ENCODE measurements at places on chromosomes 1 and 21.

- no peak for DNase-seq
Observed at GRCh38 chr1:162328512-162328911, 48.1 kb downstream of the SPATA46 start.

DNA sequence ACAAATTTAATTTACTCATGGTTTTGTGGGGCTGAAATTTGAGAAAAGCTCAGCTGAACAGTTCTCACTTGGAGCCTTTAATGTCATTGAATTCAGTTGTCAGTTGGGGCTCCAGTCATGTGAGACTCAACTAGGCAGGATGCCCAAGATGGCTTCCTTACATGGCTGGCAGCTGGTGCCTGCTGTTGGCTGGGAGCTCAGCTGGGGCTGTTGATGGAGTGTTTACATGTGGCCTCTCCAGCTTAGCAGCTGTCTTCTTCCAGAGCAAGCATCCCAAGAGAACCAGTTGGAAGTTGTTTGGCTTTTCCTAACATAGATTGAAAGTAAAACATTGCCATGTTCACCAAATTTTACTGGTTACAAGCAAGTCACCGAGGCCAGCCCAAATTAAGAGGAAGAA, 81.8 kb upstream of the KCNA3 start:
- no peak for DNase-seq

- no peak for DNase-seq
Observed at GRCh38 chr1:231037585-231038517, 2.2 kb downstream of the FAM89A start.

DNA sequence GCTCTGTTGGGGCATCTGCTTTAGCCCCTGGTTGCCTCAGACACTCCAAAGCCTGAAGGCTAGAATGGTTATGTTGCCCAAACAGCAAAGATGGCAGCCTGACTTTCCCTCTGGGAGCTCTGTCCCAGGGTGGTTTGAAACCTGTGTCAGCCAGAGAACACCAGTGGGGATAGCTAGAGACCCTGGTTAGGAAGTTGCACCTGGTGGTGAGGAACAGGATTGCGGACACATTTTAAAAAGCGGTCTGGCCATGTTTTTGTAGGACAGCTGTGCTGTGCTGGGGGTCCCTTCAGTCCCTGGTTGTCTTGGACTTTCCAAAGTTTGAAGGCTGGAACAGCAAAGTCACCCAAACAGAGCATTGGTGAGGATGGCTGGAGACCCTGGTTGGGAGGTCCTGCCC, 87.8 kb downstream of the DNM3 start:
- DNase-seq = no peak

- DNase-seq = no peak
Observed at GRCh38 chr1:30272277-30273020, 450.9 kb downstream of the MATN1 start.

DNA sequence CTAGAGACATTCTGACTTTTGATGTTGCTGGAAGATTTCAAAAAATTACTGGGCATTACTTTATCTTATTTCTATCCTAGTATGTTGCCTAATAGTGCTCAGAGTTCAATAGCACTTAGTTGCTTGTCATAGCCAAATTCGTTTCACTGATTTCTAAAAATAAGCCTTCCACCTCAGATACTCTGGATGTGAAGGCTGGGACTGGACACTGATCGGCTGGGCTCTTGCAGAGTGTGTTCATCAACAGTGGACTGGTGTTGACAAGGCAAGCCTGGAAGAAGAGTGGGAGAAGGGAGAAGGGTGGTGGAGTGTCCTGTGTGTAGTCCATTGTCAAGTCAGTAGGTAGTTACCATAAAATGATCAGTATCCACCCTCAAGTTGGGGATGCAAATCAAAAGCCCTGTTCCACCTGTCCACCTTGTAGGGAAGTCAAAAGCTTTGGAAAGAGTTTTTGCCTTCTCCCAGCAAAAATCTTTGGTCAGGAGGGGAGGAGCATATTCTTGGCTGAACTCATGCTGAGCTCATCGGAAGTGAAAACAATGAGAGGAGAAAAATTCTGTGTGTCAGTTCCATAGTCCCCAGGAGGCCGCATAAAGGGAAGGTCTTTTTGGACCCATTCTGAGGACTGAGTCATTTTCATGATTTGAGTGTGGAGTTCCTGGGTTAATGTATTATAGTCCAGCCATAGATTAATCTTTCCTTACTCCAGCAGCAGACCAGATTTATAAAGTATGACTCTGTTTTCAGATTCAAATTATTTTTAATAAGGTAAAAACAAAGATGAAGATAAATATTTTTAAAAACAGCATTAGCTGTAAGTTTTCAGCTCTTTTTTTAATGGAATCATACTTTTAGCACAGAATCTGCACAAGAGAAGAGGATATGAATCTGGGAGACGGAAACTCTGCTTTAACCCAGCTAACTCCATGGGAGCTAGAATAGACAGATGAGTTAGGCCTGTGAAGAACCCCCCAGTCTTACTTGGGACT, 99.5 kb upstream of the BMP8A start:
- no peak for DNase-seq

DNA sequence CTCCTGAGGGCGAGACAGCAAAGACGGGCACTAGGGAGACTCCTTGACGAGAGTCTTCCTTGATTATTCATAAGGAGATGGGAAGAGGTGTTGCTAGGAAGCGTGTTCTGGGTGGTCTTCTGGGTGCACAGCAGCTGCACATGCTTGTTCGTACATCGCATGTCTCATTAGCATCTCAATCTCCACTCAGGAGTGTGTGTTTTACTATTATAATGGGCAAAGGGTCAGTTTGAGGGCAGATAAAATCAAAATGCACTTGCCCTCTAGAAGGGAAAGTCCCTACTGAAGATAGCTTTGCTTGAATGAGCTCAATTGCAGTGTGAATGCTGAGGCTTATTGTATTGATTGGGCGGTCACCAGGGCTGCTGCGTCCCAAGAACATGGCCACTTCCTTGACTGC, 50.2 kb upstream of the SCCPDH start:
- DNase-seq = no peak

DNA sequence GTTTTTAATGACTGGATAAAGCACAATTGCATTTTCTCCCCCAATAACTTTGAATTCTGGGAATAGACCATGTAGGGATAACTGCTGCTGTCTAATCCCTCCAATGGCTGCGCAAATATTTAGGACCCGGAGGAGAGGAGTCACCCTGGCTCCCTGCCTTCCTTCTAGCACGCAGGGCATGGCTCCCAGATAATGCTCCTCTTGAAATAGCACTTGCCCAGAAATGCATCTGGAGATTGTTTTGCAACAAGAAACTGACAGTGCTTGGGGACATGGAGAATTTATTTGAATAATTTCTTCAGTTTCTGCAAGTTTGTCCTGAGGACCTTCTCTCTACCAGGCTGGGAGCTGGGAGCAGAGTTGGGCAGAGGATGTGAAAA, 83.5 kb downstream of the MAN1C1 start:
- DNase-seq = no peak

DNA sequence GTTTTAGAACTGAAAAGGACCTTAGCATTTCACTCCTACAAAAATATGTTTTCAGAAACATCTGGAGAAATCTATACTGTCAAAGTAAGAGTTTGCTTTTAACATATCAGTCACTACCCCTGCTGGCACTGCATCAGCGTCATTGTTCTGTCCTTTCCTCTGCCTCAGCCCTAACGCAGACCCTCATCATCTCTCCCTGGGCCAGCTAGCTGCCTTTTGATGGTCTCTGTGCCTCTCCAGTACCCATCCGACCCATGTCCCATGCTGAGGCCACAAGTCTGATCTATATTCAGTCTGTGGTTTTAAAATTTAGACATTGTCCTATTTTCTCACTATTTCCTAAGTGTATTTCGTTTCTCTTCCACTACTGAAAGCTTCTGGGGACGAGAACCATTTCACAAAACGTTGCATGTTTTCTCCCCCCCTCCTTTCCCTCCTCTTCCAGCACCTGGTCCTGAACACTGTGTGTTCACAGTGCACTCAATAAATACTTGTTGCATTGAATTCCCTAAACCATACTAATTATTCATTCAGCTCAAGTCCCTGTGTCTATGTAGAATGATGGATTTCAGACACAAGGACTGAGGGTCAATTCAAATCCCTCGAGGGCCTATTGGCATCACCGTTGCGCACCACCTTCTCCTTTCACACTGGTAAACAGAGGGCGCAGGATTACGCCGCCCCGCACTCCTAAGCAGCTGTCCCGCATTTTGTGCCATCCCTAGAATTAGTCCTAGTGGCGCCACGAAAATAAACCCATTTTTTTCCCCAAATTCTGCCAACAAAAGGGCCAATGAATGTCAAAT, 53.4 kb downstream of the CD2 start:
- no peak for DNase-seq

DNA sequence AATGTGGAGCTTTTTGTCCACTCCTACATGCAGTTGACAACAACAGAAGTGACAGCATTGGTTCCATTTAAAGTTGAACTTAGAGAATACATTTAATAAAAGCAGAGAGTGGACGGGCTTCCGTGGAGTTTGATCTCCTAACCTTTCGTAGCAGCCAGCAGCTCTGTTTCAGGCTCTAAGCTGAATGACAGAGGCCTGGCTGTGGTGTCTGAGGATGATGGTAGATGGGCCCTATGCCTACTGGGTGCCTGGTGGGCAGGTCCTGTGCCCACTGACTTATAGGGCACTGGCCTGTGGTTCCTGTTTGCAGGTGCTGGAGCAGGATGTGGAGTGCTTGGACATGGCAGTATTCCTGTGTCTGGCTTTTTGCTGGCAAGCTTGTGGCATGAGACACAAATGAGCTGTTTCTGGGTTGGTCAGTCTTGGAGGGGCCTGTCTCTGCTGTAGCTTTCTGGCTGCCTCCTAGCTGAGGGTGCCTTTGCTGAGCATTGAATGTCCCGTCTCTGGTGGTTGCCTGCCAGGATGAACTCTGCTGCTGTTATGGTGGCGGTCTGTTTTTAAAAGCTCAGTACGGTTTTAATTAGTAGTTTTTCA, 54.6 kb downstream of the PRDM2 start:
- no peak for DNase-seq

DNA sequence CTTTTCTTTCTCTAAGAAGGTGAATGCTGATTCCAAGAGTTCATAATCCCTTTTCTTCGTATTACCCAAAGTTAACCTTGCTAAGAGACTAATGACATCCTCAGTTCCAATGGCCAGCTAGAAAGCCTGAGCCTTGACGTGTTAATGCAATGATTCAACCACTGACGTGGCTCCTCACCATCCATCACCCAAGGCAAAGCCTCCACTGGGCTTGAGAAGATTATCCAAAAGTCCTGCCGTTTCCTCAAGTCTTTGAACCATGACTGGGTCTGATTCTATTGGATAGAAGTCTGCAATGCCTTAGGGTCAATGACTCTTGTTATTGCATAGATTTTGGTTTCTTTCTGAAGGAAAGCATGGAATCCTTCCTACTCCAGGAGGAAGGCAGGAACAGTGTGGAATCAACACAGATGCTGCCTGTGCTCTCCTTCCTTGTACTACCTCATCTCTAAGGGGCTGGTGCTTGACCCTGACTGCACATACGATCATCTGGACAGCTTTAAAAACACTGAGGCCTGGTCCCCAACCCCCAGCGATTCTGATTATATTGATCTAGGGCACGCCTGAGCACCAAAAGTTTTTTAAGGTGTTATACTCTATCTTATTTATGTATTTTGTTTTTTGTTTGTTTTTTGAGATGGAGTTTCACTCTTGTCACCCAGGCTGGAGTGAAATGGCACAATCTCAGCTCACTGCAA, 69.3 kb upstream of the ANGPTL1 start:
- DNase-seq = no peak

GRCh38 chr1:174023440-174023839, 1.3 kb upstream of the RC3H1 start:
- no peak for DNase-seq

GRCh38 chr1:151267760-151268159, 13.2 kb downstream of the PSMD4 start:
- DNase-seq = no peak

GRCh38 chr1:205068457-205069040, 15.7 kb downstream of the TMEM81 start:
- DNase-seq = no peak

GRCh38 chr1:38858833-38859560, 575 bp downstream of the RRAGC start:
- no peak for DNase-seq

GRCh38 chr1:94954263-94955220, 27.6 kb upstream of the CNN3 start:
- no peak for DNase-seq

- no peak for DNase-seq
Observed at GRCh38 chr21:28410256-28410655, 582.4 kb downstream of the LTN1 start.

GRCh38 chr1:41905093-41905675, 13.5 kb downstream of the HIVEP3 start:
- DNase-seq = no peak

DNA sequence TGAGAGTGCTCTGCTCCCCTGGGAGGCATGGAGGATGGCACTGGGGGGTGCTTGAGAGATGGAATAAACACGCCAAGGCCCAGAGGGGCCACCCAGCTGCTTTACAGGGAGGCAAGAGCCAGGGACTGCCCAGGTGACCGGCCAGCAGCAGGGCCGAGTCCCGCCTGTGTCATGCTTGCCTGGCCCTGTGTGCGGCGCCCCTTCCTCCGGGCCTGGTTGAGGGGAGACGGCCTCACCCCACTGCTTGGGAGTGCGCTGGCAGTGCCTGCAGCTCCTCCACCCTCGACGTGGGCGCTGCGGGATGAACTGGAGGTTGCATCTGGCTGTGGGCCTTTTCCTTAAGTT, 33.1 kb upstream of the COL6A2 start:
- no peak for DNase-seq

DNA sequence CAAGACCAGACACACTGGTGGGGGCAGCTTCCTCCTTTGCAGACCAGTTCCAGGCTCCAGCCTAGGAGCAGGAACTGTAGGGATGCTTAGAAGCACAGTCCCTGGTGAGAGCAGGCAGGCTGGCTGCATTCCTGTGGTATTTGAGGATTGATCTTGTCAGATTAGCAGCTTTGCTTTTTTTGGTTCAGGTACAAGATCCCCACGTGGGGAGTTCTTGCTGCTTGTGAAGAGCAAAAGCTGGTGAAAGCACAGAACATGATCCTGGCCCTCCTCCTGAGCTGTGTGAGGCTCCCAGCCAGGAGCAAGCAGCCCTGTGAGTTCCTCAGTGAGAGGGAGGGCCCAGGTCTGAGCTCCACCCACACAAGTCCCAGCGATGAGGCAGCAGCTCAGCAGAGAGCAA, 75.3 kb upstream of the ARTN start:
- DNase-seq = no peak

DNA sequence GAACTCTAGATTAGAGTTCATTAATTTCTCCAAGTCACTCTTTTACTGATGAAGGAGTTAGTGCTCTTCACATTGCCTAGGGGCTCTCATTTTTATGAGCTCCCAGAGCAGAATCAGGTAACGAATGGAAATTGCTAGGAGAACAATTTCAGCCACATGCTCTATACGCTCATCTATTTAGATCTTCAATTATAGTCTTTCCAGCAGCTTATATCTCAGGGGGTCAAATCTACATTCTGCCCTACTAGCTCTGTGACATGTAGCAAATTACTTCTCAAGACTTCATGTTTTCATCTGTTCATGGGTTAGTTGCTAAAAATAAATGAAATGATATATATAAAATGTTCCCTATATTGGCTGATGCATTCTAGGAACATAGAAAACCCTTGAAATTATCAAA, 183.6 kb downstream of the PLPP3 start:
- DNase-seq = no peak

Measured in activated CD4-positive, CD25-positive, alpha-beta regulatory T cell treated with anti-CD3 and anti-CD28 coated beads, Interleukin-2, amount 50 U/mL, for 16 hours (primary cell).